NK-92 treated with Interleukin-12 subunit alpha and Interleukin-12 subunit beta, amount 100 ng/mL, for 24 hours (cell line): ENCODE measurements at places on chromosomes 3 and 15.

DNA sequence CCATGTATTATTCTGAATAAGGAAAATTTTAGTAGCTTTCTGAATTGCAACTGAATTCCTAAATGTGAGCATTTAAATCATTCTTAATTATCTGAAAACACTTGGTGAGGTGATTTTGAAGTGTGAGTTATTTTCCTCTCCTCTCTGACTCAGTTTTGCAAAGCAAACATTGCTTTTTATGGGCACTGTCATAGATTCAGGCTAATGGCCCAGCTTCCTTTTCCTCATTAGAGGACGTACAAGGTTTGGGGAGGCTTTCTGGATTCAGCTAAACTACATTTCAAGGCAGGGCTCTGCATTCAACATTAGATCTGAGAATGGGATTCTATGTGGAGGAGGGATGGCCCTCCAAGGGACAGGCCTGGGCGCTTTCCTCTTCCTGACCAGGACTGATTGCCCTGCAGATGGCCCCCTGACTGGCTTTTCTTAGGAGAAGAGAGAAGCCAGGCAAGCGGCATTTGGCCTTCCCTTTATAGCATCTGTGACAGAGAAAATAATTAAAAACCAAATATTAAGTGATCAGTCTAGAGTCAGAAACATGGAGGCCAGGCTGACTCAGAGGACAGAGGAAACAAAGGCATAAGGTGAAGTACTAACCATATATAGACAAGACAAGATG lies 53.0 kb upstream of the STXBP5L start:
- no peak for DNase-seq

DNA sequence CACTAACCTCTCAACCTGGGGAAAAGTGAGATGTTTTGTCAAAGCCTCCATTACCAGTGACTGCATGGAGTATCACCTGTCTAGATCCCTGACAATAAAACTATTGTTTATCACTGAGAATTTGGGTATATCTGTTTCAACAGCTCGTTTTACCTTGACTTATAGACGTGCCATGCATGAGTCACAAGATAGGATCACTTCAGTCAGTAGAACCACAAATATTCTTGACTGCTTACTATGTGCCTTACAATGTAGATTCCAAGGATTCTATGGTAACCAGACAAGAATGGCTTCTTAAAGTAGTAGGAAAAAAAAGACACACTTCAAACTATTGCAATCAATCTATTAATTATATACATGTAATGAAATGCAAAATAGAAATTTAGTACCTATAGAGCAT lies 55.7 kb upstream of the GRM7 start:
- no peak for DNase-seq

GRCh38 chr15:39188930-39189329 lies 391.9 kb upstream of the THBS1 start:
- DNase-seq, result no peak

GRCh38 chr3:72739531-72740466 lies 108.4 kb downstream of the SHQ1 start:
- DNase-seq, result no peak

DNA sequence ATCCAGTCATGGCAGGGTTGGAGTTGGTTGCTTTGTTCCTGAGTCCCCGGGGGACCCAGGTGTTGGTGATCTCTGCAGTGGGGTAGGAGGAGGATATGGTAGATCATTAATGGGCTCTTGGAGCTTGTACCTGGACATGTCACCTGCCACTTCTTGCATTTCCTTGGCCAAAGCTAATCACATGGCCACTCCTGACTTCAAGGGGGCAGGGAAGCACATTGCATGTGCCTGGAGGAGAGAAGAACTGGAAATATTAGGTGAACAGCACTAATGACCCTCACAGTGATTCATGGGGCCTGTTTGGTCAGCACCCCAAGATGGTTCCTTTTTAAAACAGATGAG lies 87.1 kb upstream of the MYZAP start:
- no peak for DNase-seq

DNA sequence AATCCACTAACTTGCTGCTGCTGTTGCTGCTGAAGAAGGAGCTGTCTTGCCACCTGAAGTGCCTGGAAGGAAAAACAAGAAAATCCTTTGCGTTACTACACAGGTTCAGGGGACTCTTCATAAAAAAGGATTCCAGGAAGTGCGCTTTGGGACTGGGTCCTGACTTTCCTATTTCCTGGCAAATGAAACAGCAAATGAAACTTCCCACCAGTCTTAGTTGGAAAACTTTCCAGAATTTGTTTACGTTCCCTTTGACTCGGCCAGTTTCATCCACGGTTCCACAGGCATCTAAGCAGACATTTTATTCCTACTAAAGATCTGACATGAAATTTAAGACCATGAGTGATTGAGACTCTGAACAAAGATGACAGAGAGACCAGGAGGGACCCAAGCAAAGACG lies 471.0 kb downstream of the FOXP1 start:
- no peak for DNase-seq

GRCh38 chr3:104273046-104273649 lies 1093.6 kb upstream of the ALCAM start:
- no peak for DNase-seq

DNA sequence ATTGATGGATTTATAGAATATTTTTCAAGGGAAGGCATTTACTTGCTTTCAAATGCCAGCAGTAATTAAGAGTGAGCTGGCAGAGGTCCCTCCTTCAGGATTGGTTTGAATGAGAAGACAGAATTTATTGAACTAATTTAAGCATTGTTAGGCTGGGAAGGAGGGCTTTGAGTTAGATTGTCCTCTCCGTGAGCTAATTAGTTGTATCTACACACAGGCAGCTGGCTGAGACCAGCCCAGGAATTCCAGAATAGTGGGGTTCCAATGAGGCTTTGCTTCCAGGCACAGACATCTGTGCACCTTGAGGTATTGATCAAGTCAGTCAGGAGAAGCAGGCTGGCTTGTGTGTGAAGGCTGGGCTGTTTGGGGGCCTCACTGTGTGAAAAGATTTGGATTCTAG lies 124.0 kb upstream of the WNT5A start:
- no peak for DNase-seq

DNA sequence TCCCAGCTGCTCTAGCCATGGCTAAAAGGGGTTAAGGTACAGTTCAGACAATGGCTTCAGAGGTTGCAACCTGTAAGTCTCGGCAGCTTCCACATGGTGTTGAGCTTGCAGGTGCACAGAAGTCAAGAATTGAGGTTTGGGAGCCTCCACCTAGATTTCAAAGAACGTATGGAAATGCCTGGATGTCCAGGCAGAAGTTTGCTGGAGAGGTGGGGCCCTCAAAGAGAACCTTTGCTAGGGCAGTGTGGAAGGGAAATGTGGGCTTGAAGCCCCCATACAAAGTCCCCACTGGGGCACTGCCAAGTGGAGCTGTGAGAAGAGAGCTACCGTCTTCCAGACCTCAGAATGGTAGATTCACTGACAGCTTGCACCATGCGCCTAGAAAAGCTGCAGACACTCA lies 73.7 kb downstream of the STT3B start:
- DNase-seq, result no peak

GRCh38 chr15:69526081-69527061 lies 73.8 kb downstream of the RPLP1 start:
- DNase-seq, result no peak
